ENCODE measurements at places on chromosomes 16 and 17.

GRCh38 chr16:2838928-2839327 is 8.8 kb downstream of the ZG16B start:
- DNase-seq, result no peak

DNA sequence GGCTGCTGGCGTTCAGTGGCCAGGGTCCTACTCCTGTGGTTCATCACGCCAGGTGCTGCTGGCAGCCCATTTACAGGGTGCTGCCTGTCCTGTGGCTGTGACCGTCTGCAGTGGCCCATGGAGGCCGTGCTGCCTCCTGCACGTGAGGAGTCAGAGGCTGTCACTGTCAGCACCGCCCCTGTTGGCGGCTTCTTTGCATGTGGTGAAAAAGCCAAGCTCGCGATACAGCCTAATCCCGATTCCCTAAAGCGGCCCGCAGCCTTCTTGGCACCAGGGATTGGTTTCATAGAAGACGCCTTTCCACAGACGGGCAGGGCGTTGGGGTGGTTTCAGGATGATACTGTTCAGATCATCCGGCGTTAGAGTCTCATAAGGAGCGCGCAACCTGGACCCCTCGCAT is 35.3 kb downstream of the RAB11FIP3 start:
- DNase-seq, result no peak

DNA sequence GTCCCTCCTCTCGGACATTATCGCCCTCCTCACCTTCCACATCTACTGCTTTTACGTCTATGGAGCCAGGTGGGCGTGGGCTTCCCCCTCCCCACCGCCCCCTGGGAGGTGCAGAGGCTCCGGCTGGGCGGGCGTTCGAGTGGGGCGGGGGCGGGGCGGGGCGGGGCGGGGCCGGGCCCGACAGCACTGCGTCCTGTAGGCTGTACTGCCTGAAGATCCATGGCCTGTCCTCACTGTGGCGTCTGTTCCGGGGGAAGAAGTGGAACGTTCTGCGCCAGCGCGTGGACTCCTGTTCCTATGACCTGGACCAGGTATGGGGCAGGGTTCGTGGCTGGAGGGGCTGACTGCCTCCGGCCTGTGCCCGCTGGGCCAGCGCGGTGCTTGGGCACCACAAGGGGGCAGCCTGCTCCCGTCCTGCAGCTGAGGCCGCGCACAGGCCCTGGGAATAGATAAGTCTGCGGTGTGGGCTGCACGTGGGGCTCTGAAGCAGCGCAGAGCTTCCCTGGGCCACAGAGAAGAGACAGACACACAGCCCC is 9.2 kb downstream of the PIGQ start:
- peak; percentile 34 for DNase-seq

DNA sequence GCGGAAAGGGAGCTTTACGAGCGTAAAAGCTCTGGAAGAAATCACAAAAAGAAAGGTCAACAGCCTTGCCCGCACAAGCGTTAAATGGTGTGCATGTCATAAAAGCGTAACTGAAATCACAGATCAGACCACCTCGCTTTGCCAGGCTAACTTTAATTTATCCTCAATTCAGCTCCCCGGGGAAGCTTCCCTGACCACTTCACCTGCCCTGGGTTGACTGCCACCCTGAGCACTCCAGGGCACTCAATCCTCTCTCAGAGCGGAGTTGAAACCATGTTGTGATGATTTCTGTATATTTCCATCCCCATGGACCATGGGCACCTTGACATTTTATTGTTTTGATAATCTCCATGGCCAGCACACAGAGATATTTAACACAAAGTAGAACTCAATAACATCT is 16.1 kb upstream of the NAGS start:
- no peak for DNase-seq

GRCh38 chr17:32755045-32755805 is 121.7 kb downstream of the MYO1D start:
- no peak for DNase-seq

DNA sequence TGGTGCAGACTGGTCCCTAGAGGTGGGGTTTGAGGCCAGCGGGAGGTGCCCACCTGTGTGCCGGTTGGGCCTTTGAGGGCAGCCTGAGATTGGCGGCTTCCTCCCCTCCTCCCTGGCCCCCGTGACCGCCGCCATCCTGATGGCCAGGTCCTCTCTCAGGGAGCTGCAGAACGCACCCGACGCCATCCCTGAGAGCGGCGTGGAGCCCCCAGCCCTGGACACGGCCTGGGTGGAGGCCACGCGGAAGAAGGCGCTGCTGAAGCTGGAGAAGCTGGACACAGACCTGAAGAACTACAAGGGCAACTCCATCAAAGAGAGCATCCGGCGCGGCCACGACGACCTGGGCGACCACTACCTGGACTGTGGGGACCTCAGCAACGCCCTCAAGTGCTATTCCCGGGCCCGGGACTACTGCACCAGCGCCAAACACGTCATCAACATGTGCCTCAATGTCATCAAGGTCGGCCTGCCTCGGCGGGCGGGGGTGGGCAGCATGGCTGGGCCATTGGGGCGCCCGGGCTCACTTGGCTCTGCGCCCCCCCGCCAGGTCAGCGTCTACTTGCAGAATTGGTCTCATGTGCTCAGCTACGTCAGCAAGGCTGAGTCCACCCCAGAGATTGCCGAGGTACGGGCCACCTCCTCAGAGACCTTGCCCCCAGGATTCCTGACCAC is 2.8 kb downstream of the GPS1 start:
- no peak for DNase-seq

Measured in stimulated activated CD8-positive, alpha-beta memory T cell treated with anti-CD3 and anti-CD28 coated beads, Interleukin-12 subunit alpha, Interleukin-12 subunit beta, amount 100 ng/mL, for 1 hour (primary cell).